CD8-positive, alpha-beta memory T cell (primary cell): ENCODE measurements at places on chromosomes 4 and X. TPM values are rescaled to one million over a fixed set of nuclear protein-coding genes. Genes with fewer than 3 reads are reported as not detected.
A peak's percentile ranks its signal among the peaks of the same experiment; 100 is the strongest.

DNA sequence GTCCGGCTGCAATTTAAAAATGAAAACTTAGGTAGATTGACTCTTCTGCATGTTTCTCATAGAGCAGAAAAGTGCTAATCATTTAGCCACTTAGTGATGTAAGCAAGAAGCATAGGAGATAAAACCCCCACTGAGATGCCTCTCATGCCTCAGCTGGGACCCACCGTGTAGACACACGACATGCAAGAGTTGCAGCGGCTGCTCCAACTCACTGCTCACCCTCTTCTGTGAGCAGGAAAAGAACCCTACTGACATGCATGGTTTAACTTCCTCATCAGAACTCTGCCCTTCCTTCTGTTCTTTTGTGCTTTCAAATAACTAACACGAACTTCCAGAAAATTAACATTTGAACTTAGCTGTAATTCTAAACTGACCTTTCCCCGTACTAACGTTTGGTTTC lies 41.0 kb downstream of the MAP7D3 start:
- H3K27ac ChIP-seq = no peak overlapping the region
- H3K4me3 ChIP-seq = no peak overlapping the region
- H3K27me3 ChIP-seq = no peaks in the 10 kb centered on the region
- H3K4me1 ChIP-seq = no peaks in the 10 kb centered on the region

DNA sequence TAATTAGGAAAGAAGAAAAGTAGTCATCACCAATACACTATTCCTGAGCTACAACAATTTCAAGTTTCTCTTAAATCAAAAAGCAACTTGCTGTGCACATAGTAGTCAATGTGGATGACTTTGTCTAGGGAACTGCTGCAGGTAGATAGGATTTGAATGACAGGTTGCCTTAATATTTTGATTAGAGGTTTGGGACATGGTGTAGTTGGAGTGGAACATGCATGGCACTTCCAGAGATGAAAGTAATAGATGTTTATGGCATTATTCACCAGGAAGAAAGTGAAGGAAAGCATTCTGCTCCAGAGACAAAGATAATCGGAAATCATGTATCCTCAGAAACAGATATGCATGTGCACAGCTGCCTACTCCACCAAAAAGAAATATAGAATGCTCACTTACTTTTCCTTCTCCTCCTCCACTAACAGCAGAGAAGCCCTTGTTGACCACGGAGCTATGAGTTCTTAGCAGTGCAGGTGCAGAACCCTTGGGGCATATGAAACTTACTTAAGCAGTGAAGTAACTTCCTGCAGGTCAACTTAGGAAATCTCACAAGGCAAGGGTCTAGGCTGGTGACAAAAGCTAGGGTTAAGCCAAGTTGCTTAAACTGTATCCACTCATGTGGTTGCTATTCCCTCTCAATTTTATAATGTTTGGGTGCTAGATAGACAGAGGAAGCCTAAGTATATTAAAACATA lies 390.8 kb downstream of the HNRNPD start:
- H3K36me3 ChIP-seq = no peaks in the 10 kb centered on the region
- no peaks in the 10 kb centered on the region for H3K4me1 ChIP-seq
- H3K27me3 ChIP-seq = no peaks in the 10 kb centered on the region
- no peak overlapping the region for H3K4me3 ChIP-seq
- no peak overlapping the region for H3K27ac ChIP-seq

DNA sequence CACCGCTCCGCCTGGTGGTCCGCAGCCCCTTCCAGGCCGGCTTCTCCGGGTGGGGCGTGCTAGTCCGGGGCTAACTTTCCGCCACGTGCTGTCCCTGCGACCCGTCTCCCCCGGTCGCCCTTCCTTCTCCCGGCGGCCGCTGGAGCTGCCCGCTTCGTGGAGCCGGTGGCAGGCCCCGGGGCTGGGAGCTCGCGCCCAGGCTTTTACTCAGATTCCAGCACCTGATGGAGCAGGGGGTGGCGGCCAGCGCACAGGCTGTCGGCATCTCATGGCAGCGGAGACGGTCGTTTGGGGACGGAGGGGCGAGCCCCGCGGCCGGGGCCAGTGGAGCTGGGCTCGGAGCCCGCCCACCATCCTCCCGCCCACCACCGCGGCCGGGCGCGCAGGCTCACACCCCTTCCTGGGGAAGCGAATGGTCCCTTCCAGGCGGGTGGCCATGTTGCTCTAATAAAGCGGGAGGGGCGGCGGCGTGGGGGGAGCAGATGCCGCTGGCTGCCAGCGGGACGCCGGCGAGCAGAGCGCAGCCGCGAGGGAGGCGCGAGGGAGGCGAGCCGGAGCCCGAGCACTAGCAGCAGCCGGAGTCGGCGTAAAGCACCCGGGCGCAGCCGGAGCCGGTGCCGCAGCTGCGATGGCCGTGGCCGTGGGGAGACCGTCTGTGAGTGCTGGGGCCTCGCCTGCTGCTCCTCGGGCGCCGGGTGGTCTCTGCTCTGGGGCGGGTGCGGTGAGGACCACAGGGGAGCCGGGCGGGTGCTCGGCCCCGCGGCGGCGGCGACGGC lies at the start of gene SEPTIN11:
Gene SEPTIN11 (plus strand): TSS at position 477 of the 776 bp plus-strand sequence. CDS start 152 bp downstream, at position 629.
- H3K4me1 ChIP-seq = peaks cover 6% of the 10 kb centered on the region
- H3K27ac ChIP-seq = peak within 1 kb of the TSS; percentile 73
- H3K4me3 ChIP-seq = peak within 1 kb of the TSS; percentile 85
- DNase-seq = peak; percentile 81

DNA sequence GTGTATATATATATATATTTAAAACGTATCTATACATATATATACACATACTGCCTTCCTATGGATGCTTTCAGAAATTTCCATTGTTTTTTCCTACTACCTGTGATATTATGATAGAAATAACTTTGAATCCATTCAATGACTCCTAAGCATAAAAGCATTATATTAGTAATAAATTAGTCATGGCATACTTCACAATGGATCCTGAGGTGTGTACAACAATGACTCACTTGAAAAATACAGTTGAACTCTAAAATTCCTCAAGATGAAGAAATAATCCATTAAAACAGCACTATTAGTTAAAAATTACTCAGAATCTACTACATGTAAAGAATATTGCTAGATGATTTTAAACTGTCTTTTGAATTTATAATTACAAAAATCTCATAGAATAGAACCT lies 201.1 kb downstream of the STPG2 start:
- no peak for DNase-seq
- no peak overlapping the region for H3K4me3 ChIP-seq
- H3K27ac ChIP-seq = no peak overlapping the region
- no peaks in the 10 kb centered on the region for H3K27me3 ChIP-seq
- H3K36me3 ChIP-seq = no peaks in the 10 kb centered on the region

DNA sequence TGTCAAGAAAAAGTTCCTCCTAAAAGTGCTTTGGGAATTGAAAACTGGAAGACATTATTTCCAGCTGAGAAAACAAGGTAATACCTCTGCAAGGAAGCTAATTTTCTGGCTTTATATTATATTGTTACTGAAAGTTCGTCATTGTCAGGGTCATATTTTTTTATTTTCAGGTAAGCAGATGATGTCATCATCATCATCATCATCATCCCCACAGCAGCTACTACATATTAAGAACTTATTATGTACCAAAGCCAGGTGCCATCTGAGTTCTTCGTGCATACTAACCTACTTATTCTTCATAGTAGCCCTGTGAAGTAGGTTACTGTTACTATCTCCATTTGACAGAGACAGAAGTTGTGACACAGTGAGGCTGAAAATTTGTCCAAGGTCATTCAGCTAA lies 52.9 kb upstream of the MND1 start:
- peaks cover 4% of the 10 kb centered on the region for H3K27me3 ChIP-seq
- H3K36me3 ChIP-seq = no peaks in the 10 kb centered on the region
- H3K4me3 ChIP-seq = no peak overlapping the region
- H3K27ac ChIP-seq = no peak overlapping the region
- DNase-seq = no peak
- no peaks in the 10 kb centered on the region for H3K4me1 ChIP-seq

DNA sequence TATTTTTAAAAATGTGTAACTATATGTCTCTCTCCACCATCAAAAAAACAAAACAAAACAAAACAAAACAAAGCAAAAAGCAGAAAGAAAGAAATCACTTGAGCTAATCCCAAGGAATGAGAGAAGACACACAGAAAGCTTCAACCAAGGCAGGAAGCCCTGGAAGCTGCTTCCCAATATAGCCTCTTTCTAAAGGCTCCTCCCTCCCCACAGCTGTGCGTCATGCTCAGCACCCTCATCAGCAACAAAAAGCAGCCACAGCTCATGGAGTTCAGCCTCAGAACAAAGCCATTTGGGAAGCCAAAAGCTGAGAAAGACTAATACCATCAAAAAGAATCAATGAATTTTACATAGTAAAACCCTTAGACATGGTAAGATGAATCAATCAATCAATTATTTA lies 501.6 kb upstream of the SMIM31 start:
- H3K4me1 ChIP-seq = no peaks in the 10 kb centered on the region
- no peaks in the 10 kb centered on the region for H3K27me3 ChIP-seq
- DNase-seq = no peak

The PWWP3B gene
- total RNA-seq = not detected

GRCh38 chr4:151139814-151140213 lies 40.4 kb downstream of the RPS3A start:
- H3K4me1 ChIP-seq = no peaks in the 10 kb centered on the region
- DNase-seq = no peak
- H3K36me3 ChIP-seq = no peaks in the 10 kb centered on the region

The TCEAL3 gene
- total RNA-seq = 4.3 TPM

- peaks cover 12% of the 10 kb centered on the region for H3K4me1 ChIP-seq
- no peak for DNase-seq
- H3K27me3 ChIP-seq = no peaks in the 10 kb centered on the region
- no peak overlapping the region for H3K27ac ChIP-seq
- H3K4me3 ChIP-seq = no peak overlapping the region
Observed at GRCh38 chr4:86977621-86978184, 42.9 kb downstream of the AFF1 start.

- no peaks in the 10 kb centered on the region for H3K27me3 ChIP-seq
- H3K4me1 ChIP-seq = no peaks in the 10 kb centered on the region
- no peak overlapping the region for H3K4me3 ChIP-seq
- no peak for DNase-seq
- H3K36me3 ChIP-seq = no peaks in the 10 kb centered on the region
Observed at GRCh38 chrX:39165185-39165584, 363.9 kb downstream of the MID1IP1 start.

- no peak overlapping the region for H3K27ac ChIP-seq
- H3K36me3 ChIP-seq = no peaks in the 10 kb centered on the region
- H3K4me3 ChIP-seq = no peak overlapping the region
Observed at GRCh38 chr4:55758066-55758465, 61.5 kb upstream of the EXOC1L start.

GRCh38 chr4:142285222-142285583 lies 560.9 kb downstream of the INPP4B start:
- no peak overlapping the region for H3K27ac ChIP-seq
- DNase-seq = no peak
- H3K27me3 ChIP-seq = no peaks in the 10 kb centered on the region
- H3K4me1 ChIP-seq = peaks cover 33% of the 10 kb centered on the region
- H3K4me3 ChIP-seq = no peak overlapping the region
- H3K36me3 ChIP-seq = no peaks in the 10 kb centered on the region

DNA sequence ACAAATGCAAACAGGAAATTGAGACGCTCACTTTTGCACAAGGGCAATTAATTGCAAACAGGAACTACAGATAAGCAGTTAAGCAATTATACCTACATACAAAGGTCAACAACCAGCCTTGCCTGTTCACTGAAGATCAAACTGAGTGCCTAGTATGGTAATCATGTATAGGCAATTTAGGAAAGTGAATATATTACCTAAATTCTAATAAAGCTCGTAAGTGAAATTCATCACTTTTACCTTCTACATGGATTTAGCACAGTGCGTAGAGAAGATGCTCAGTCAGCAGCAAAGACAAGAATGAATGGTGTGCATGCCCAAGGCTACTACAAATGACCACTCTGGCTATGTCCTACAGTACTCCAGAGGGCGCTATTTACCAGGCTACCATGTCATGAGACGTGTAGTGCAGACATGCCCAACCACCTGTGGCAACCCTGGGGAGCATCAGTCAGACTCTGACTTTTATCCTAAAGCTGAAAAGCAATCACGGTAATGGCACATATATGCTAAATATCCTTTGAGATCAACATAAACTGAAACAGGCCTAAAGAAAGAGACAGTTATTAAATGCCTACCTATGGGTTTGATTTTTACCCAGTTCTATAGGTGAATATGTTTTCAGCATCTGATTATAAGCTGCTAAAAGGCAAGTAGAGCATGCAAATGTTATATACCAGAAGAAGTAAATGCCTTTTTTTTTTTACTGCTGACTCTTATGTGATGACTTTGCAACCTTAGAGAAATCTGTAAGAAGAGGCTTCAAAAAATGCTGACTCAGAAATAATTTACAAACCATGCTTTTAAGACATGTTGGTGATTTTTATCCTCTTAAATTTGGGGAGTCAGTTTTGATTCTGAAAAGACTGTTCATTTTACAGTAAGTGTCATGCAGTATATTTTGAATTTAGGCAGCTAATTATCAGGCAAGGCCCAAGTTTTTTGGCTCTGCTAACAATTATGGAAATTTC lies 178.0 kb downstream of the PPP3CA start:
- peak; percentile 27 for DNase-seq
- H3K27me3 ChIP-seq = no peaks in the 10 kb centered on the region
- no peak overlapping the region for H3K27ac ChIP-seq
- H3K4me1 ChIP-seq = no peaks in the 10 kb centered on the region
- no peak overlapping the region for H3K4me3 ChIP-seq
- no peaks in the 10 kb centered on the region for H3K36me3 ChIP-seq

GRCh38 chrX:68332201-68332731 lies 101.0 kb downstream of the OPHN1 start:
- no peak for DNase-seq
- no peak overlapping the region for H3K4me3 ChIP-seq
- no peaks in the 10 kb centered on the region for H3K27me3 ChIP-seq
- H3K36me3 ChIP-seq = no peaks in the 10 kb centered on the region
- H3K4me1 ChIP-seq = no peaks in the 10 kb centered on the region

GRCh38 chr4:7887436-7887835 lies 52.2 kb downstream of the AFAP1 start:
- H3K27me3 ChIP-seq = no peaks in the 10 kb centered on the region
- H3K27ac ChIP-seq = no peak overlapping the region
- DNase-seq = no peak

DNA sequence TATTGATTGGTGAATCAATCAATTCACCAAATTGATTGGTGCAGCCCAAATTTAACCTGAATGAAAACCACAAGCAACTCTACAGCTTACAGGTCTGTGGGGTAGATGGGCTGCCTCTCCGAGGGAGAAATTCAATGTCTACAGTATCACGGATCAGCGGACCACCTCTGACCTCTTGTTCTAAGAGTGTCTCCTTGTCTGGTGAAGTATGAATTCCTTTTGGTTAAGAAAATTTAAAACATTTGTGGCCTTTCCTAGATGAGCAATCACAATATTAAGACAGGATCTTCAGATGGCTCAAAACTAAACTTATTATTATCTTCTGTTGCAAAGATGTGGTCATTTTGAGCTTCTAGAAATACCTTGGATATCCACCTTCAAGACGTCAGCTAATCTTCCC lies 153.3 kb downstream of the IL15 start:
- no peak overlapping the region for H3K4me3 ChIP-seq
- H3K4me1 ChIP-seq = no peaks in the 10 kb centered on the region
- H3K27ac ChIP-seq = no peak overlapping the region
- no peak for DNase-seq

The AP1S2 gene
- total RNA-seq = 31.7 TPM

GRCh38 chrX:672931-673330 lies 42.3 kb downstream of the SHOX start:
- H3K4me1 ChIP-seq = no peaks in the 10 kb centered on the region
- DNase-seq = no peak
- H3K36me3 ChIP-seq = no peaks in the 10 kb centered on the region
- H3K27ac ChIP-seq = no peak overlapping the region
- H3K4me3 ChIP-seq = no peak overlapping the region
